Cerebellum (tissue), 4 donors: ENCODE measurements at places on chromosomes 7 and 10. TPM values are rescaled to one million over a fixed set of nuclear protein-coding genes. Genes with fewer than 3 reads are reported as not detected.

Gene FFAR4
- total RNA-seq, result 0.18 TPM

Gene ACBD7
- total RNA-seq, result 16.7 TPM

Gene SFTPA1
- total RNA-seq, result 4.4 TPM

Gene DPCD
- 13.1 TPM for total RNA-seq

Gene BHLHA15
- total RNA-seq, result 5.4 TPM

Gene OPN4
- not detected for total RNA-seq

Gene PLCE1
- total RNA-seq, result 15.0 TPM

Gene SHTN1
- total RNA-seq, result 22.9 TPM

Gene WNT16
- 6.3 TPM for total RNA-seq

Gene MACC1
- 0.18 TPM for total RNA-seq

Gene VWA2
- total RNA-seq, result 1.1 TPM

Gene MTPN
- total RNA-seq, result 163 TPM

Gene ATXN7L1
- total RNA-seq, result 28.2 TPM

Gene SYT15
- 1.8 TPM for total RNA-seq

Gene CCL26
- not detected for total RNA-seq

Gene COA1
- total RNA-seq, result 94.3 TPM

Gene DNAJC1
- total RNA-seq, result 20.4 TPM

Gene GPR146
- total RNA-seq, result 2.7 TPM

Gene LRRC4
- 21.4 TPM for total RNA-seq

Gene PRR15
- not detected for total RNA-seq

Gene HYAL4
- total RNA-seq, result not detected

Gene NUTM2E
- 0.45 TPM for total RNA-seq

Gene FBH1
- 46.7 TPM for total RNA-seq

Gene ASNS
- total RNA-seq, result 30.8 TPM

Gene IDE
- total RNA-seq, result 17.8 TPM

Gene CLDN3
- total RNA-seq, result 0.36 TPM

Gene RPEL1
- not detected for total RNA-seq

Gene PSMC2
- 45.9 TPM for total RNA-seq

Gene CYP26C1
- total RNA-seq, result 9.5 TPM

Gene ANXA8
- not detected for total RNA-seq

Gene PNLIP
- total RNA-seq, result not detected

Gene THSD7A
- 71.7 TPM for total RNA-seq

Gene XRCC2
- 10.0 TPM for total RNA-seq

Gene CPA2
- total RNA-seq, result not detected

Gene SYT15B
- 0.54 TPM for total RNA-seq
